Parietal lobe (tissue), 2 donors: ENCODE measurements at places on chromosomes 7 and 10. TPM values are rescaled to one million over a fixed set of nuclear protein-coding genes. Genes with fewer than 3 reads are reported as not detected.

Gene CLRN3
- total RNA-seq, result not detected

Gene GPER1
- 1.6 TPM for total RNA-seq

Gene GDF2
- total RNA-seq, result not detected

Gene ABCB8
- 67.6 TPM for total RNA-seq

Gene SKIDA1
- total RNA-seq, result 9.4 TPM

Gene SH2D4B
- 1.6 TPM for total RNA-seq

Gene DRGX
- total RNA-seq, result not detected
